ENCODE measurements at places on chromosomes 4 and X. TPM values are rescaled to one million over a fixed set of nuclear protein-coding genes. Genes with fewer than 3 reads are reported as not detected.

GRCh38 chrX:69616457-69617203 is 717 bp downstream of the EDA start:
- no peak for DNase-seq

ART3 gene
- 0.30 TPM for polyA plus RNA-seq

GRCh38 chrX:39757971-39758370 is 339.8 kb downstream of the BCOR start:
- DNase-seq, result peak; percentile 68

- no peak for DNase-seq
Observed at GRCh38 chrX:153686711-153687110, 1.0 kb upstream of the SLC6A8 start.

DNA sequence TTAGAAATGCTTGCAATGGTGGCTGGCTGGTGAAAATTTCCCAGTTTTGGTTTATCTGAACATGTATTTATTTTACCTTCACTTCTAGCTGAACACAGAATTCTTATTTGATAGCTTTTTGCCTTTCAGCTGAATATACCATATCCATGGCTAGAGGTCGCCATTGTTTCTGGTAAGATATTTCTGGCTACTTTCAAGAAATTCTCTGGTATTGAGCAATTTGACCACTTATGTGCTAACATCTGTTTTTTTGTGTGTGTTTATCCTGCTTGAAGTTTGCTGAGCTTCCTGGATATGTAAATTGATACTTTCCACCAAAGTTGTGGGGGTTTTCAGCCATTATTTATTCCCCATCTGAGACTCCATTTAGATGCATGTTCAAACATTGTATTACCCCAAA is 75.4 kb downstream of the FBXW7 start:
- peak; percentile 78 for DNase-seq

DNA sequence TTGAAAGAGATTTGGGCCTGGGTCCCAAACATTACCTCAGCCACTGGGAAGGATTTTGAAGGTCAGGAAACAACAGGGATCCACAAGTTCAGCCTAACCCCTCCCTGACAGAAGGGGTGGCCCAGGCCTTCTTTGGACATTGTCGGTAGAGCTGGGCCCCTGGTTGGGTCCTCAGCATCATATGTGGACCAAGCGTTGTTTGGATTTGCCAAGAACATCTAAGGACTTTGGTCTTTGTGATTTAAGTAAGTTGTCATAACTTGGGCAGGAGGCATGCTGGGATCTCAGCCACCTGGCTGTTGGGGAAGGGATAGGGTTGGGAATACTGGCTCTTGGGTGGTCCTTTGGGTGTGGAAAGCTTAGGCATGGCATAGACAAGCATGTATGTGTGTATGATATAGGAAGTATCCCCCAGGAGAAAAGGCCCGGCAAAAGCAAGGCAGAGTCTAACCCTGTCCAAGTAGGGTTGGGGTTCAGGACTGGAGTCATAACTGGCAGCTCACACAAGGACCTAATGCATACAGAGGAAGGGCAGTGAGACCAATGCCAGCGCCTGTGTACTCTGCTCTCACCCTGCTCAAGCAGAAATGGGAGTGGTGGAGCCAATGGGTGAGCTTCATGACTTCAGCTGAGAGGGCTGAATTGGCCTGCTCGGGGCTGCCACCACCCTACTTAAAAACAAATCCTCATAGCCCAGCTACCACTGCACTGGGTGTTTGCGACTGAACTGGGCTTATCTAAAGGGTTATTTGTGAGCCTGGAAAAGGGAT is 102.8 kb downstream of the RTL5 start:
- no peak for DNase-seq

NMU gene
- polyA plus RNA-seq, result not detected

GRCh38 chr4:17475481-17475880 is 36.4 kb downstream of the QDPR start:
- DNase-seq, result peak; percentile 59

- no peak for DNase-seq
Observed at GRCh38 chrX:7062903-7063302, 84.6 kb upstream of the STS start.

GRCh38 chr4:8163026-8163425 is 4.4 kb upstream of the ABLIM2 start:
- no peak for DNase-seq

CPE gene
- polyA plus RNA-seq, result 11.8 TPM

DNA sequence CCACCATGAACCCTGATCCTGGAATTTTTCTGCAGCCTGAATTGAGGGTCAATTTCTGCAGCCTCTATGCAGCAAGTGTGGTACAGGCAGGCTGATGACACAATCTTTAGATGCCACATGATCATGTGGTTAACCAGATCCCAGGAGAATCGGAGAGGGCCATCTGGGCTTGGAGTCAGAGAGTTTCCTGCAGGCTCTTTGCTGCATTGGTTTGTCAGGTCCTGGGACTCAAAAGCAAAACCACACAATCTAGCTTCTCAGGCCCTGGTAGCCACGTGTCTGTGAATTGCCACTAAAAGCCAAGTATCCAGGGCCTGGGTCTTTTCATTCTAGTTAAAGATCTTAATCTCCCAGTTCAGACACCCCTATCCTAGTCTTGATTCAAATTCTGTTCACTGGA is 464.5 kb downstream of the BCOR start:
- no peak for DNase-seq

CDK16 gene
- 116 TPM for polyA plus RNA-seq

POLN gene
- 0.82 TPM for polyA plus RNA-seq

DNA sequence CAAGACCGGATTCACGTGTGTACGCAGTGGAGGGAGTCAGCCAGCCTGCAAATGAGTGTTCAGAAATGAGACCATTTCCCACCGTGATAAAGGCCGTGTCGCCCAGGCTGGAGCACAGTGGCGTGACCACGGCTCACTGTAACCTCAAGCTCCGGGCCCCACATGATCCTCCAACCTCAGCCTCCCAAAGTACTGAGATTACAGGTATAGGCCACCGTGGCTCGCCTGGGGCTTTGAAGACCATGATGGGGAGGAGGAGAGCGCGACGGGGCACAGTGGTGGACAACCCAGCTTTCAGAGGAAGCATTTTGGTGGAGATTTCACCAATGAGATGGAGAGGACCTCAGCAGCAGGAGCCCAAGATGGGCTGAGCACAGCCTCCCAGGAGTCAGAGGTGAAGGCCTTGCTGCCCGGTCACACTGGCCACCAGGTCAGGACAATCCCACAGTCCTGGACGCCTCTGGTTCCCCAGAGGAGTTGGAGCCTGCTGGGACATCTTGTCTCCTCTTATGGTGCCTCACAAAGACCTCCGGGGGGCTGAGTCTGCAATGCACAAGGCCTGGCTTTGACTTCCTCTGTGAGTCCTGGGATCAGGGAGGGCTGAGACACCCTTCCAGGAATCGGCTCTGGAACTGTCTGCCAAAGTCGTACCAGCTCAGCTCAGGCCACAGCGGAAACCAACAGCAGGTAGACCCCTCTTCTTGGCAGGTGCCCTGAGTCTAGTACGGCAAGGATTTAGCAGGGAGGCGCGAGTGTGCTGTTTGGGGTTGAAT is 22.4 kb upstream of the MXD4 start:
- DNase-seq, result no peak

DNA sequence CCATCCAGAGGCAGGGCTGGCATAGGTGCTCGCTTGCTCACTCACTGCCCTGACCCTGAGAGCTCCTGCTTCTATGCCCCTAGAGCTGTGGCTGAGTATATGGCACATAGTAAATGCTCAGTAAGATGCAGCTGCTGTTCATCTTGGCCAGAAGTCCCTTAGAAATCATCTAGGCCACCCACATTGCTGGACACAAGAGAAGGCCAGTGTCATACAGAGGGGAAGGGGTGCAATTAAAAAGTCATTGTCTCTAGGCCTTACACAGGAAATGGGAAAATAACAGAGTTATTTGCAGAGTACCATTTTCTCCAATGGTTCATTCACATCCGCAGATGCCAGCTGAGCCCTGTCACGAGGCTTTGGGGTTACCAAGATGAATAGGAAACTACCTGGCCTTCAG is 88.8 kb downstream of the MAMLD1 start:
- DNase-seq, result no peak

GRCh38 chrX:100409610-100410590 is at the start of gene PCDH19:
Gene PCDH19 (minus strand): TSS chrX:100410273. CDS start chrX:100408597, 1,676 bp downstream.
- peak; percentile 17 for DNase-seq

- peak; percentile 74 for DNase-seq
Observed at GRCh38 chrX:16826207-16826606, 39.9 kb downstream of the TXLNG start.

DNA sequence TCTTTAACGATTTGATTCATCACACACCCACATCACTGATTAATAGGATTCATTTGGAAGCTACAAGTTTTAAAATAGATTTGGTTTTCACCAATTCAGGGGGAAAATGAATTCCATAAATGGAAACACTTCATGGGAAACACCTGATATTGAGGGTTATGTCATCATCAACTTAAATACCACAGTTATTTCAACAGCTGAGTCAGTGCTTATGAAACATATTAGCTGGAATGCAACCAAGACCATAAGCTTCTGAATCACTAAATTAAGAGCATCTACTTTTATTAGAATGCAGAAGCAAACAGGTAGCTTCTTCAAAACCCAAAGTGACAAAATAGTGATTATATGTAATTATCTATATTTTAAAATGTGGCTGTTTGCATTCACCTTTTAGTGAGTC is 207.8 kb upstream of the DCAF8L1 start:
- peak; percentile 86 for DNase-seq

DNA sequence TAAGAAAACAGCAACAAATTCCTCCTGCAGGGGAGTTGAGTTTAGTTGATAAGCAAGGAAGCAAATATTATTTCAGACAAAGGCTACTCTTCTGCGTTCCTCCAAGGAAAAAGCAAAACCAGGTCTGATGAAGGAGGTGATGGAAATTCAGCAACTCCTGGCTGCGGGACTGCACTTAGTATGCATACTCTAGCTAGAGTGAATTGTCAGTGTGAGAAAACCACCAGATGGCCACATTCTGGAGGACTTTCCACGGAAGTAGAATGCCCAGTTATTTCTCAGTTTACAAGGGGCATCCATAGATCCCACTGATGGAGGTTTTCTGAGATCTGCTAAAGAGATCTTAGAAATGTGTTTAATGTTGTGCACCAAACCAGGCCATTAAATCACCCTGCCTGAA is 338.6 kb upstream of the PUDP start:
- DNase-seq, result no peak

TNMD gene
- not detected for polyA plus RNA-seq

DNA sequence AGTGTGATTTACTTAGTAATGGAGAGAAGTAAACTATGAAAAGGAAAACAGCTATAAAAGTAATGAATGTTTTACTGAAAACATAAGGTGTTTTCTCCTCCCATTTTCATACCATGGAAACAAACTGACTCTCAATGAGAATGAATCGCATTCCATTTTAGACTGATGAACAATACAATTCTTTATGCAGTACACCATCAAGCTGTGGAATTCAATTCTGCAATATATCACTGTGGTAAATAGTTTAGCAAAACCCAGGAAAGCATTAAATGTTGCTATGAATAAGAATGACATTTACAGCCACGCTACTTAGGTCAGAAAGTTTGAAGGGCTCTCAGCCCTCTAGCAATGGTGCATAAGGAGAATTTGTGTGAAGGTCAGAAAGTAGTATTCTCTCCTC is 7.4 kb downstream of the DCAF8L2 start:
- DNase-seq, result no peak

- no peak for DNase-seq
Observed at GRCh38 chr4:31417040-31417439, 696.9 kb downstream of the PCDH7 start.

VCX3B gene
- not detected for polyA plus RNA-seq

PNCK gene
- 0.22 TPM for polyA plus RNA-seq

DNA sequence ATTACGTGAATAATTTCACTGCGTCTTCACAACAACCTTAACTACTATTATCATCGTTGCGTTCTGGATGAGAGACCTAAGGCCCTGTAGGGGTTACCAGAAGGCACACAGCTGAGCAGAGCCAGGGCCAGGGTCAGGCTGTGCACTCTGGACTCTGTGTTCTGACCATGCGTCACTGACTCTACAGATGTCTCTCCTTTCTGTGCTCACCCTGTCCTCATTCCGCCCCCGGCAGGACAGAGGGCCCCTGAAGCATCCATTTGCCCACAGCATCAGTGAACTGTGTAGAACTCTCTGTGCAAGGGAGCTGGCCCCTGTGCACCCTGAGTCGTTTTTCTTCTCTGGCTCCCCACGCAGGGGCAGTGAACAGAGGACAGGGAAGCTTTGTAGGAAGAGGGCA is 21.3 kb downstream of the GPKOW start:
- no peak for DNase-seq

SPANXN4 gene
- polyA plus RNA-seq, result not detected

ELMOD2 gene
- polyA plus RNA-seq, result 5.1 TPM

GRCh38 chrX:104430742-104431119 is 135.3 kb upstream of the IL1RAPL2 start:
- no peak for DNase-seq

HDX gene
- polyA plus RNA-seq, result 1.8 TPM

GRCh38 chr4:151772274-151772673 is 11.5 kb upstream of the GATB start:
- DNase-seq, result no peak

AMBN gene
- not detected for polyA plus RNA-seq

GRCh38 chrX:69094977-69095669 is 70.1 kb downstream of the PJA1 start:
- DNase-seq, result no peak

DNA sequence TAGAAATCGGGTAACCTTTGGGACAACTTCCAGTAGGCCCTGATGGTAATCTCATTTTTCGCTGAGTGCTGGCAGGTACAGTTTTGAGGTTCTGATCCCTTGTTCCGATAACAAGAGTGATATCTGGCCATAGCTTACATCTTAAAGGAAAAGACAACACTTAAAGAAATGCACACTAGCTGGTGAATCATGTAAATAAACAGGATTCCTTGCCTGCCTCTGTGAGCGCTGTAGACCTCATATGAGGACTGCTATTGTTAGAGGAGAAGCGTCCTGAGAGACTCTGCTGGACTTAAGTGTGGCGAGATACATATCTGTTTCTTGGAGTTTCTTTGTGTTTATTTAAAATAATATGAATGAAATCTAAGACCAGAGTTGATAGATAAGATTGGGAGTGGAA is 149.3 kb upstream of the SLC4A4 start:
- peak; percentile 86 for DNase-seq

DNA sequence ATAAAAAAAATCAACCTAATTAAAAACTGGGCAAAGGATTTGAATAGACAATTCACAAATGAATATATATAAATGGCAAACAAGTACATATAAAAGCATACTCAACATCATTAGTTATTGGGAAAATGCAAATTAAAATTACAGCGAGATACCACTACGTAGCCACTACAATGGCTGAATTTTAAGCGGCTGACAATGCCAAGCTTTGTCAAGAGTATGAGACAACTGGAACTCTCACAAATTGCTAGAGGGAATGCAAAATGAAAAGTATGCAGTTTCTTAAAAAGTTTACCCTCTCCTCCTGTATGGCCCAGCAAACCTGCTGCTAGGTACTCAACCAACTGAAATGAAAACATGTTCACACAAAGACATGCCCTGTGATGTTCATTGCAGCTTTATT is 34.8 kb downstream of the ZFP42 start:
- no peak for DNase-seq

- no peak for DNase-seq
Observed at GRCh38 chrX:88425739-88426138, 321.3 kb upstream of the CPXCR1 start.

GRCh38 chrX:102934624-102935023 is 2.4 kb upstream of the RAB40AL start:
- DNase-seq, result peak; percentile 4

All from IMR-90 (cell line).